ENCODE measurements at places on chromosomes 7 and 10. TPM values are rescaled to one million over a fixed set of nuclear protein-coding genes. Genes with fewer than 3 reads are reported as not detected.

DNA sequence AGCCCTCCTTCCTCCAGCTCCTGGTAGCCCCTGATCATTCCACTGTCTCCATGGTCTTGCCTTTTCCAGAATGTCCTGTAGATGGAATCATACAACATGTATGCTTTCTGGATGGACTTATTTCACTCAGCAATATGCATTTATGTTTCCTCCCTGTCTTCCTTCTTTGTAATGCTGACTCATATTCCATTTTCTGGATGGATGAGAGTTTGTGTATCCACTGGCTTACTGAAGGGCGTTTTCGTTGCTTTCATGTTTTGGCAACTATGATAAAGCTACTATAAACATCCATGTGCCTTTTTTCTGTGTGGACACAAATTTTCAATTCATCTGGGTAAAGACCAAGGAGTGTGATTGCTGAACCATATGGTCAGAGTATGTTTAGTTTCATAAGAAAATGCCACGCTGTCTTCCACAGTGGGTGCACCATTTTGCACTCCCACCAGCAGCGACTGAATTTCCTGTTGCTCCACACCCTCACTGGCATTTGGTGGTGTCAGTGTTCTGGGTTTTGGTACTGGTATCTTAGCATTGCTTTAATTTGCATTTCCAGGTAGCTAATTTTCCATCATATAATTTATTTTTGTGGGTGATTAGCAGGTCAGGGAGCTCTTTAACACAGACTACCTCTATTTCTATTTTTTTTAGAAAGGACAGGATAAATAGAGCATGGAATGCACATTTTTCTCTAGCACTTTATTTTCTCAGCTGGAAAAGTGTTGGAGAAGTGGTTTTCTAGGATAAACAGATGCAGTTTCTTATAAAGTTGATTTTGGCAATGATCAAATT is 252.2 kb downstream of the WDR37 start:
- no peaks in the 10 kb centered on the region for H3K4me1 ChIP-seq
- no peaks in the 10 kb centered on the region for H3K36me3 ChIP-seq
- no peak overlapping the region for H3K27ac ChIP-seq
- H3K27me3 ChIP-seq, result no peaks in the 10 kb centered on the region
- no peak for DNase-seq

ANKRD22 gene
- total RNA-seq, result not detected

DNA sequence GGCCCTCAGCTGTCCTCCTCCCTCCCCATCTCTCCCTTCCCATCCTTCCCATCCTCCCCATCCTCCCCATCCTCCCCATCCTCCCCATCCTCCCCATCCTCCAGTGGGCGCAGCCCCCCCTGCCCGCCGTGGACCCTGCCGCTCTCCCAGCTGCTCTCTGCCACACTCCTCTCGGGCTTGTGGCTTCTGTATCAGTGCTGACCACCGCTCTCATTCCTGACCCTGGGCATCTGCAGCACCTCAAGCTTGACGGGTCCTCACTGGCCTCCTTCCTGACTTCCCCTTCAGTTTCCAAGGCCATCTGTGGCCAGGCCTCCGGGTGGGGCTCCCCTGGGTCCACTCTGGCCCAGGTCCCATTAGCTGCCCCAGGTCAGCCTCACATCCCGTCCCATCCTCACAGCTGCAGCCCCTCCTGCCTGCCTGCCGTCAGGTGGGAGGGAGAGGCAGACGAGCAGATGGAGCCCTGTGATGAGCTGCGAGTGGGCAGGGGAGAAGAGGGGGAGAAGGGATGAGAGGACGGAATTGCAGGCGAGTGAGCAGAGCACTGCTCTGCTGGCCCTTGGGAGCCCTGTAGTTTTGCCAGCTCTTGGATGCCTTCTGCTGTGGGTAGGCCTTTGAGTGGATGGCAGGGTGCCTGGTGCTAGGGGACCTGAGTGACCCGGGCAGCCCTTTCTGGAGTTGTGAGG is 35.7 kb downstream of the LHPP start:
- no peak overlapping the region for H3K4me3 ChIP-seq
- H3K27me3 ChIP-seq, result no peaks in the 10 kb centered on the region
- H3K36me3 ChIP-seq, result peaks cover 10% of the 10 kb centered on the region
- no peak overlapping the region for H3K27ac ChIP-seq
- no peaks in the 10 kb centered on the region for H3K4me1 ChIP-seq

NPTX2 gene
- total RNA-seq, result not detected

AZGP1 gene
- not detected for total RNA-seq

OR9A2 gene
- not detected for total RNA-seq

THAP5 gene
- total RNA-seq, result 24.0 TPM

- peak overlapping the region; percentile 98 for H3K4me3 ChIP-seq
- no peaks in the 10 kb centered on the region for H3K36me3 ChIP-seq
- peaks cover 19% of the 10 kb centered on the region for H3K27me3 ChIP-seq
- DNase-seq, result no peak
Measured at GRCh38 chr10:102419269-102420180, 940 bp upstream of the PSD start.

DNA sequence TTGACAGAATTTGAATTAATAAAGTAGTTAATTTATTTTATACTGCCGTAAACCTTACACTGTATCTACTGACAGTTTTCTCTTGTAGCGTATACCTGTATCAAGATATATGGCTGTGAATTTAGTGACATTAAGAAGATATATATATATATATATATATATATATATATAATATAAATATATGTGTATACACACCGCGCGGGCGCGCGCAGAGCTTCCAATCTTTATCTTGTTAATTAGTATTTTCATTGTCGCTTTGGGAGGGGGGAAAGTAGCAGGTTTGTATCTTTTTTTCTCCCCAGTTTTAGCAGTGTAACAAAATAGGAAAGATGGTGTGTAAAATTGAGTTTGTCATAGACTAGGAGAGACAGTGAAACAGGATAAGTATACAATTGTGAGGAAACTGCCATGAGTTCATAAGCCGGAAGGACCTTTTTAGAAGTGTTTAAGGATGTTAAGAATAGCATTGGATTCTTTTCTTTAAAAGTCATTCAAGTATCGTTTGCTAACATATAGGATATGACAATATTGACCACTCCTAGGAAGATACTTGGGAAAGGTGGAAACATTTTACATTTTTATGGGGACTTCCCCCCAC is 2.0 kb downstream of the PLEKHA1 start:
- H3K4me3 ChIP-seq, result peak overlapping the region; percentile 5
- no peak for DNase-seq
- H3K27ac ChIP-seq, result no peak overlapping the region
- H3K36me3 ChIP-seq, result no peaks in the 10 kb centered on the region
- H3K4me1 ChIP-seq, result peaks cover 28% of the 10 kb centered on the region

- H3K36me3 ChIP-seq, result peaks cover 7% of the 10 kb centered on the region
- peaks cover 4% of the 10 kb centered on the region for H3K27me3 ChIP-seq
- no peak overlapping the region for H3K27ac ChIP-seq
- DNase-seq, result no peak
- H3K4me3 ChIP-seq, result no peak overlapping the region
- H3K4me1 ChIP-seq, result peaks cover 23% of the 10 kb centered on the region
Measured at GRCh38 chr10:120514035-120514620, 57.1 kb downstream of the PLPP4 start.

GRCh38 chr7:86050918-86051317 is 592.8 kb upstream of the GRM3 start:
- no peak for DNase-seq
- H3K27ac ChIP-seq, result no peak overlapping the region
- no peaks in the 10 kb centered on the region for H3K36me3 ChIP-seq

DNA sequence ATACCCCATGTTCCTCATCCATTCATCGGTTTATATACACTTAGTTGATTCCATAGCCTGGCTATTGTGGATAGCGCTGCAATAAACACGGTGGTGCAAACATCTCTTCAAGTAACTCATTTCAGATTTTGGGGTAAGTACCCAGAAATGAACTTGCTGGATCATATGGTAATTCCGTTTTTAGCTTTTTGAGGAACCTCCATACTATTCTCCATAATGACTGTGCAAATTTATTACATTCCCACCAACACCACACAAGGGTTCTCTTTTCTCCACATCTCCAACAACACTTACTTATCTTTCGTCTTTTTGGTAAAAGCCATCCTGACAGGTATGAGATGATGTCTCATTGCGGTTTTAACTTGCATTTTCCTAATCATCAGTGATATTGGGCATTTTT is 3.7 kb downstream of the NPFFR1 start:
- no peak overlapping the region for H3K4me3 ChIP-seq
- no peak for DNase-seq
- peaks cover 10% of the 10 kb centered on the region for H3K4me1 ChIP-seq
- H3K27me3 ChIP-seq, result peaks cover 41% of the 10 kb centered on the region
- peaks cover 5% of the 10 kb centered on the region for H3K36me3 ChIP-seq
- no peak overlapping the region for H3K27ac ChIP-seq

DNA sequence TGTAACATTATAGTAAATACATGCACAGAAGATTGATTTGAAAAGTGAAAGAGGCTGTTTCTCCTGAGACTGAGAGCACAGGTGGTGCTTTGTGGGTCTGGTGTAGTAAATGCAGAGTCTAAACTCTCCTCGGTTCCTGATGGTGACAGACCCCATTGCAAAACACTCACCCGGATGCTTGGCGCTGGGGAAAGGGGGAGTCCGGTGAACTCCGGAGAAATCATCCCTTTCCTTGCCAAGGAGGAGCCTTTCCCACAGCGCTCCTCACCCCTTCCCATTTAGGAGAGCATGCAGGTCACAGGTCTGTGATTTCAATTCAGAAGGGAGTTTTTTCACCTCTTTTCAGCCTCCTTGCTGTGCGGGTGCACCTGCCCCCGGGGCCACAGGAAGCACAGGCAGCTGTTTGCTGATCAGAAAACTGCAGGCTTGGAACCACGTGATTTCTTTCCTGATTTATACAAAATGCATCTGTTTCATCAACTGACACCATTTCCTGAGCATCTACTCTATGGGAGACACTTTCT is 75.6 kb upstream of the LYZL2 start:
- H3K4me3 ChIP-seq, result no peak overlapping the region
- peaks cover 4% of the 10 kb centered on the region for H3K27me3 ChIP-seq
- DNase-seq, result no peak
- H3K27ac ChIP-seq, result no peak overlapping the region

C7orf57 gene
- total RNA-seq, result not detected

CDK14 gene
- 31.6 TPM for total RNA-seq

DNA sequence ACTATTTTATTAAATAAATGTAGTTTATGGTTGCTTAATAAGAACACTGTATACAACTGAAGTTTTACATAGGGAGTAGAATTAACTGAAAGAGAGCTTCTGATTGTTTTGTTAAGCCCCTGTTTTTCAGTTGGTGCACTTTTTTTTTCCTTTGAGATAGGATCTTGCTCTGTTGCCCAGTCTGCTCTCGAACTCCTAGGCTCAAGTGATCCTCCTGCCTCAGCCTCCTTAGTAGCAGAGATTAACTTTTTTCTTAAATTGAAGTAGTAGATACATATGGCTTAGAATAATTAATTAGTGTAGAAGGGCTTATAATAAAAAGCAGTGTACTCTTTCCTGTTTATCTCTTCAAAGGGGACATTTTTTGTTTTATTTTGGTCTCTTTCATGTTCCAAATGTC is 11.2 kb downstream of the SDHAF3 start:
- H3K27ac ChIP-seq, result no peak overlapping the region
- H3K27me3 ChIP-seq, result no peaks in the 10 kb centered on the region
- DNase-seq, result no peak
- H3K4me1 ChIP-seq, result no peaks in the 10 kb centered on the region
- H3K36me3 ChIP-seq, result no peaks in the 10 kb centered on the region
- H3K4me3 ChIP-seq, result no peak overlapping the region

- no peaks in the 10 kb centered on the region for H3K27me3 ChIP-seq
- H3K27ac ChIP-seq, result peak overlapping the region; percentile 25
- peaks cover 45% of the 10 kb centered on the region for H3K4me1 ChIP-seq
- peak overlapping the region; percentile 84 for H3K4me3 ChIP-seq
Measured at GRCh38 chr7:102914585-102914984, 1.8 kb downstream of the LRRC17 start.

DNA sequence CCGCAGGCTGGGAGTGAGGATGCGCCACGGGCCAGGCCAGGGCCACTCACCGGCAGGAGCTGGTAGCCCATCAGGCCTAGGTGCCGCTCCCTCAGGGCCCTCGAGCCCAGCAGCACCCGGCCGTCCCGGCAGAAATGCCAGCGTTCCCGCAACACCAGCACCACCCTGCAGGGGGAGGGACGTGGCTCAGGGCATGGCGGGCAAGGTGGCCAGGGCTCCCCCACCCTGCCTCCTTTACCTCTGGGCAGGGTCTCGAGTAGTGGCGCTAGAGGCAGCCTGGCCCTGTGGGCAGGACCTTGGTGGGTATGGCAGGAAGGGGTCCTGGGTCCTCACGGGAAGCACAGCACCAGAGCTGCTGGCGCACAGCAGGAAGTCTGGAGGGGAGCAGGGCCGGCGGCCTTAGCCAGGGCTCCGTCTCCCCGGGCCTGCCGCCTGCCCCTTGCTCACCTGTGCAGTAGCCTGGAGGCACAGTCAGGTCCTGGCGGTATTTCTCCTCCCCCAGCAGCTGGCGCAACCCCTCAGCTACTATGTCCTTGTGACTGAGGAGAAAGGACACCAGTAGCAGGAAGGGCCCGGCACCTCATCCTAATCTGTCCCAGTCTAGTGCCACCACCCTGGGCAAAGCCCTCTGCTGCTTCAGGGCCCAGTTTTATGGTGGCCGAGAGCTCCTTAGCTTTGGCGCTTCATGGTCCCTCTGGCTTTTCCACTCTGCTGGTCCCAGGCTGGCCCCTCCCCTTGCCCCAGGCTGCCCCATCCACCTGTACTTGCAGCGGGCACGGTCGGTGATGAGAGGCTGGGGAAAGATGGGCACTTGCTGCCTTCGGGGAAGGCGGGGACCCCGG is 3.5 kb downstream of the FASTK start:
- H3K4me1 ChIP-seq, result peaks cover 30% of the 10 kb centered on the region
- peaks cover 15% of the 10 kb centered on the region for H3K36me3 ChIP-seq
- no peak overlapping the region for H3K4me3 ChIP-seq
- no peak for DNase-seq
- H3K27ac ChIP-seq, result no peak overlapping the region
- peaks cover 3% of the 10 kb centered on the region for H3K27me3 ChIP-seq

DNA sequence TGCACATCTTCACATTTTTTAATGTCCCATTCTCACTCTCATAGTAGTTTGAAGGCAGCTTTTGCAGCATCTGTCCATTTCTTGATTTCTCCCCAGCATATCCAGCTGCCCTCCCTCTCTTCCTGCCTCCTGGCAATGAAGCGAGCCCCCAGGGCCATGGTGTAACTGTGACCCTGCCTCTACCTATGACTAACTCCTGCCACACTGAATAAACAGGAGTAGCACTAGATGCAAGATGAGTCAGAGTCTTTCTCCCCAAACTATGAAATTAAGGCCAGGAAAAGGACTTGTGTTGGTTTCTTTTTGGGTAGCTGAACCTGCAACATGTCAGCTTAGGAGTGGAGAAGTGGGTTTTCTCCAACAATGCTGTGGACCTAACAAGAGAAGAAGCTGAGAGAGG is 329.0 kb downstream of the RNLS start:
- peaks cover 40% of the 10 kb centered on the region for H3K4me1 ChIP-seq
- H3K27me3 ChIP-seq, result no peaks in the 10 kb centered on the region
- peak; percentile 78 for DNase-seq
- peak overlapping the region; percentile 41 for H3K4me3 ChIP-seq
- H3K36me3 ChIP-seq, result no peaks in the 10 kb centered on the region
- H3K27ac ChIP-seq, result 0 out of 2 replicates have a peak overlapping the region, but pooled peaks have one; percentile 14

HOXA4 gene
- 0.46 TPM for total RNA-seq

SGMS1 gene
- 22.7 TPM for total RNA-seq
